ENCODE measurements at places on chromosomes 1 and 21. TPM values are rescaled to one million over a fixed set of nuclear protein-coding genes. Genes with fewer than 3 reads are reported as not detected.

The TBX15 gene
- 0.43 TPM for total RNA-seq

- no peak for DNase-seq
Measured at GRCh38 chr1:21754583-21754982, 28.4 kb downstream of the USP48 start.

The KIRREL1 gene
- total RNA-seq: 9.5 TPM

DNA sequence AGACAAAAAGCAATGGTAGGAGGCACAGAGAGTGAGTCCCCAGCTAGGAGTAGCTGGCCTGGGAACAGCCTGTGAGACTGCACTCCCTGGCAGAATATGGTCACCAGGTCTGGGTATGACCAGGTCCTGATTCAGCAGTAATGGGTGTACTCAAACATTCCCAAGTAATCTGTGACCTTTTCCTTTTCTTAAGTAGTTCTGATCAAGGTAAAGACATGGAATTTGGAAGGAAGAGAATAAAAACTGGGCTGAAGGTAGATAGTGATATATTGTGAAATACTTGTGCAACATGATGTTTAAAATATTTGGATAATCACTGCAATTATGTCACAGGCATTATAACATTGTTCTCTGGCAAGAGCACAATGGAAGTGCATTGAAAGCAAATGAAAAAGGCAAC, 147.2 kb upstream of the DPYD start:
- no peak for DNase-seq

The DENND2D gene
- total RNA-seq: 3.0 TPM

The GBP3 gene
- total RNA-seq: 6.6 TPM

DNA sequence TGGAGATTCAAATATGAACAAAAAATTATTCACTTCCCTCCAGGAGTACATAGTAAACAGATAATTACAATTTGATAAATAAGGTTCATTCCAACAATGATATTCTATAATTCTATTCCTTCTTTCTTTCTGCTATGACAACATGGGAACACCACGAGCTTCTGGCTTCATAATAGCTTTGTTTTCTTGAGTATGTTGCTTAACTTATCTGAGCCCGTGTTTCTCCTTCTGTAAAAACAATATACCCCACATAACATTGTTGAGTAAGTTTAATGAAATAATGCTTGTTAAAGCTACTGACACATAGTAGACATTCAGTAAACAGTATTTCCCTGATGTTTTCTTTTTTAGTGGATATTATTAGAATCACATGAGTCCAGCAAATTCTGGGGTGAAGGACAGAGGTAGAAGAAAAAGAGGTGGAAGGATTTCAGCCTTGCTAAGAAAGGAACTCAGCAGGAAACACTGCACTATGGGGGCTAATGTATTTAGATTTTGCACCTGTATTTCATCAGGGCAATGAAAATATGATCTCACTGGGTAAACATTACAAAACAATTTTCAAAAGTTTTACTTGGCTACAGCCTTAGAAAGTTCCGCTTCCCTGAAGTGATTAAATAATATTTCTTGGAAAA, 430.8 kb upstream of the C1orf87 start:
- no peak for DNase-seq

GRCh38 chr1:210557426-210558077, 228.8 kb downstream of the HHAT start:
- no peak for DNase-seq

GRCh38 chr1:2088458-2088857, 38.2 kb downstream of the PRKCZ start:
- no peak for DNase-seq

DNA sequence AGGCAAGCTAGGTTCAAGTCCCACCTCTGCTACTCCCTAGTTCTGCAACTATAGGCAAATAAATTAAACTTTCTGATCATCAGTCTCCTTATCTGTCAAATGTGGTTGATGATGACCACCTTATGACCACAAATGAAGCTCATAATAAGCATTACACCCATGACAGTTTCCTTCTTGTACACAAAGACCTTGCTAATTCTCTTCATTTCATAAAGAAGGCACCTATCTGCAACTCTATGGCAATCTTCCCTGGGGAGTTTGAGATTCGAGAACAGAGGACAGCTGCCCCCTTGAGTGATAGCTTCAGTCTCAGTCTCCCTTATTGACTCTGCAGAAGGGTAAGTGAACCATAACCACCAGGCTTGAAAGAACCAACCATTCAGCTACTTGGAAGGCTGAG, 503.1 kb upstream of the DAB1 start:
- DNase-seq: no peak

All from Right ventricle myocardium superior (tissue), 1 donor.